ENCODE measurements at places on chromosomes 3 and 15.

- no peak for DNase-seq
Observed at GRCh38 chr3:31159331-31160039, 265.0 kb upstream of the GADL1 start.

- no peak for DNase-seq
Observed at GRCh38 chr15:69185706-69186105, 25.3 kb downstream of the GLCE start.

DNA sequence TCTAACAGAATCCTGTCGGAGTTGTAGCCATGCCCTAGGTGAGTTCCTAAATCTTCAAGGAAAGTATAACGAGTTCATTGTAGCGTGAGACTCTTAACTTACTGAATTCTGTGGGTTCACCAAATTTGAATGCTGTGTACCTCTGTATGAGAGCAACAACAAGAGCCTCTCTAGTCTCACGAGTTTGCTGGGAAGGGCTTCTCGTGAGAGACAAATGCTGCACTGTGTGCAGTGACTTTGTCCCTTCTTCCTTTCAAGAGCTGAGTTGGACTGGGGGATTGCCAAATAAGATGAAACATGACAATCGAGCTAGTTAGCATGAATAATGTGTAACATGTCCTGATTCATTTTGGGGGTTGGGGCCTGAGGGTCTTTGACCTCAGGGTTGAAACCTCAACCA is 32.2 kb downstream of the KAT2B start:
- DNase-seq = no peak

DNA sequence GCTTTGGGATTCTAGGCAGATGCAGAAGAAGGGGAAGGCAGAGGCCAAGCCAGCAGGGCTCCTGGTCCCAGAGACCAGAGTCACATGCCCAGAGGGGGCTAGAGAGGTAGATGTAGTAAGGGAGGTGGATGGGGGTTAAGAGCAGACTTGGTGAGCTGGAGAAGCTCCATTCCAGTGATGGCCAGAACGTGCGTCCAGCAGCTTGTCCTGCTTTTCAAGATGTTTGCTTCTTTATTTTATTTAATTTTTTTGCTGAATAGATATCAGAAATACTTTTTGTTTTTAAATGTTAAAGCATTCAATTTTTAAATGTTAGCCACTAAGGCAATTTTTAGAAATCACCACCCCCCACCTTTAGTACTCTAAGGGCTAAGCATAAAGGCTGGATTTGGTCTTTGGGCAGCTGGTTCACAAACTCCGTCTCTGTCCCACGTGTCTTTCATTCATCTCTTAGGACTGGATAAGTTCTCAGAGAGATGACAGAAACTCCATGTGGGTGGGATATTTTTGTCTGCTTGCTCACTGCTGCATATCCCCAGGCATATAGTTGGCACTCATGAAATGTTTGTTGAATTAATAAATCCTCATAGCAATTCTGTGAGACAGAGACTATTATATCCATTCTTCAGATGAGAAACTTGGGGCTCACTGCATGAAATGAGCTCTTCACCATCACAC is 6.7 kb downstream of the COLQ start:
- no peak for DNase-seq

DNA sequence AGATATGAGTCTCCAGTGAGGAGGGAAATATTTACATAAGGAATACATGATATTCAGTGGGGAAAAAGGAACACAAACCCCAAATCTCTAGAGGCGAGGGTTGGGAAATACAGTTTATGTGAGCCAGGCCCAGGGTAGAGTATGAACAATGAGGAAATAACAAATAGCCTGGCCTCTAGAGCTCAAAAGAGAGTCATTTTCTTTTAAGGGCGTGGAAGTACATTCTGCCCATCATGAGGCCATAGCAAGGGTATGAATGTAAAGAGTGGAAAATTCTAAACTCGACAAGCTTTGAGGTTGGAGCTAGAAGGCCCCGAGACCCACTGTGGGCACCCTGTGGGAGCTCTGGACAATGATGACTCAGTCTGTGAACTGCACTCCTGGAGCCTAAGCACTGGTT is 27.8 kb upstream of the IGF2BP2 start:
- no peak for DNase-seq

DNA sequence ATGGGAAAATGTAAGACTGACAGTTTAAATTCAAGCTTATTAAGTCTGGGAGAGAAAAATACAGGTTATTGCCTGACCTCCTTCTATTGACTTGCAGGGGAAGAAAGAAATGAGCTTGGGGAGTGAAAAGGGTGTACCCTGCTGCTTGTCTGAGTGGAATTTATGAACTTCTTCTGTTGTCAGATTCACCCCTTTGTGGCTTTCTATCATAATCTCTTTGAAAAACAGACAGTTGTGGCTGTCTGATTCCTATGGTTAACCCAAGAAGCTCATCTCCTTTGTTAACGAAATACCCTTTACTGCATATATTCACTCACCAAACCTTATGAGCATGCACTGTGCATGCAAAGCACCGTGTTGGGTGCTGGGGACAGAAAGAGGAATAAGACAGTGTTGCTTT is 22.5 kb downstream of the GPD1L start:
- no peak for DNase-seq

Data from AG04449 (cell line).